ENCODE measurements at places on chromosomes 11 and 22. TPM values are rescaled to one million over a fixed set of nuclear protein-coding genes. Genes with fewer than 3 reads are reported as not detected.

Gene CNIH2
- polyA plus RNA-seq = 2.8 TPM

Gene PRG3
- 1.0 TPM for polyA plus RNA-seq

Gene ARHGAP42
- 44.4 TPM for polyA plus RNA-seq

Gene TOMM22
- 86.6 TPM for polyA plus RNA-seq

Gene RTN4RL2
- polyA plus RNA-seq = 0.87 TPM

Gene EHBP1L1
- polyA plus RNA-seq = 28.5 TPM

Gene APBB1
- polyA plus RNA-seq = 47.1 TPM

Gene F2
- polyA plus RNA-seq = not detected

- no peaks in the 10 kb centered on the region for H3K27me3 ChIP-seq
- H3K4me1 ChIP-seq = no peaks in the 10 kb centered on the region
- H3K36me3 ChIP-seq = no peaks in the 10 kb centered on the region
- DNase-seq = no peak
Measured at GRCh38 chr11:41498726-41499125, 39.3 kb upstream of the LRRC4C start.

- peak overlapping the region; percentile 61 for H3K4me3 ChIP-seq
- H3K27me3 ChIP-seq = peaks cover 9% of the 10 kb centered on the region
Measured at GRCh38 chr22:30636226-30637077, 871 bp downstream of the SLC35E4 start.

DNA sequence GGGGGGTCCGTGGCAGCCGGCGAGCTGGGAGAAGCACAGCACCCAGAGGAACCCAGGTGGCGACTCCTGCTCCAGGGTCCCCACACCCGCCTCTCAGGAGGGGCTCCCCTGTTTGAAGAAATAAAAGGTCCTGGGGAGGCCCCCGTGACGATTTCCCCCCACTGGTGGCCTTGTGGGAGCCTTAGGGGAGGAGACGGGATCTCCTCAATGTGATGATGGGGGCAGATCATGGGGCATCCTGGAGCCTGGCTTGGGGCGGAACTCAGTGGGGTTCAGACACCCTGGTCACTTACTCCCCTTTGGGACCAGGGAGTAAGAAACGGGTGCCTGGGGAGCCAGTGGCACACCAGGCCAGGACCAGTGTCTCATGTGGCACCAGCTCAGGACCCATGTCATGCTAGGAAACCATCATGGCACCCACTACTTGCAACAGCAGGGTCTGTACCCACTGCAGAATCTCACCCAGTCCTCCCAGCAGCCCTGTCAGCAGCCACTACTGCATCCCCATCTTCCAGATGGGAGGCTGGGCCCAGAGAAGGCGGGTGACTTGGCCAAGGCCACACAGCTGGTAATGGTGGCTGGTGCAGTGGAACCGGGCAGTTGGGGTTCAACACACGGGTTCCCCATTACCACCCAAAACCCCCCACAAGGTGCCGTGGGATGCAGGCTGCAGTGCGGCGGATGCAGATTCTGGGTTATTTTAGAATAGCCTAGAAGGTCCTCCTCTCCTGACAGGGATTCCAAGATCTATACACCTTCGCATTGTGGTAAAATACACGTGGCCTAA is 130.7 kb downstream of the CTTN start:
- H3K4me1 ChIP-seq = no peaks in the 10 kb centered on the region
- no peak overlapping the region for H3K4me3 ChIP-seq
- no peak overlapping the region for H3K27ac ChIP-seq

- no peak overlapping the region for H3K4me3 ChIP-seq
- peaks cover 4% of the 10 kb centered on the region for H3K4me1 ChIP-seq
- H3K27ac ChIP-seq = no peak overlapping the region
- H3K27me3 ChIP-seq = no peaks in the 10 kb centered on the region
- peaks cover 6% of the 10 kb centered on the region for H3K36me3 ChIP-seq
Measured at GRCh38 chr22:42174062-42174461, 43.5 kb upstream of the CYP2D6 start.

DNA sequence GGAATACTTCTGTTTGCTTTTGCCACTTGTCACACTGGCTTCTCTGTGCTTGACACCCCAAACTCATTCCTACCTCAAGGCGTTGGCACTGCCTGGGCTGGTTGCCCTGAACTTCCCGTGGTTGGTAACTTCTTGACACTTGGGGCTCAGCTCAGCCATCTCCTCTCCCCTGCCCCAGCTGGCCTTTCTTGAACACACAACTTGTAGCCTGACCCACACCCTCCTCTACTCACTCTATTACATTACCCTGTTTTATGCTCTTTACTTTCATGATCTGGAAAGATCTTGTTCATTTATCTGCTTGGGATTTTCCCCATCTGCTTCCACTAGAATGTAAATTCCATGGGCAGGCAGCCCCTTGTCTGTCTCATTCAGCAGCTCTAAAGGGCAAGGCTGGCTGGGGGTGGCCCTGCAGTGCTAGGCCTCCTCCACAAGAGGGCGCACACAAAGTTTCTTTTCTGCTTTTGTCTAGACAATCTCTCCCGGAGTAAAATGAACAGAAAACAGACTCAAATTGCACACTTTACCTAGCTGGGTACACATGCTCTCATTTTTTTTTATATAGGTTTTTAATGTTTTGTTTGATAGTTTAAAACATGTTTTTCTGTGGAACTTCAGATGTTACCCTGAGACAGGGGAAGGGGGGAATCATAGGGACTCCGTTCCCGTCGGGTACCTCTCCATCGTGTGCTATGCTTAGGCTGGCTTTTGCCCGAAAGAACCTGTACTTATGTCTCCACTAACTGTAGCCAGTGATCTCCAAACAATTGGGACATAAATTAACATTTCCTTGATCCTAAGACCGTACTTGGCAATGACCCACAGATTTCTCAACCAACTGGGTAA is 16.4 kb upstream of the MRGPRX2 start:
- H3K36me3 ChIP-seq = no peaks in the 10 kb centered on the region
- H3K27me3 ChIP-seq = no peaks in the 10 kb centered on the region
- H3K27ac ChIP-seq = no peak overlapping the region
- no peaks in the 10 kb centered on the region for H3K4me1 ChIP-seq

- no peaks in the 10 kb centered on the region for H3K4me1 ChIP-seq
- no peak for DNase-seq
- H3K27me3 ChIP-seq = peaks cover 20% of the 10 kb centered on the region
- peak overlapping the region; percentile 53 for H3K27ac ChIP-seq
Measured at GRCh38 chr11:67406969-67407687, 3.2 kb downstream of the TBC1D10C start.

- peaks cover 54% of the 10 kb centered on the region for H3K36me3 ChIP-seq
- peak; percentile 48 for DNase-seq
- H3K27ac ChIP-seq = no peak overlapping the region
- no peak overlapping the region for H3K4me3 ChIP-seq
Measured at GRCh38 chr11:67998150-67999045, 5.5 kb downstream of the UNC93B1 start.

GRCh38 chr11:126011265-126011664 is 51.4 kb downstream of the CDON start:
- no peaks in the 10 kb centered on the region for H3K36me3 ChIP-seq
- H3K27me3 ChIP-seq = no peaks in the 10 kb centered on the region
- DNase-seq = no peak
- H3K27ac ChIP-seq = no peak overlapping the region

DNA sequence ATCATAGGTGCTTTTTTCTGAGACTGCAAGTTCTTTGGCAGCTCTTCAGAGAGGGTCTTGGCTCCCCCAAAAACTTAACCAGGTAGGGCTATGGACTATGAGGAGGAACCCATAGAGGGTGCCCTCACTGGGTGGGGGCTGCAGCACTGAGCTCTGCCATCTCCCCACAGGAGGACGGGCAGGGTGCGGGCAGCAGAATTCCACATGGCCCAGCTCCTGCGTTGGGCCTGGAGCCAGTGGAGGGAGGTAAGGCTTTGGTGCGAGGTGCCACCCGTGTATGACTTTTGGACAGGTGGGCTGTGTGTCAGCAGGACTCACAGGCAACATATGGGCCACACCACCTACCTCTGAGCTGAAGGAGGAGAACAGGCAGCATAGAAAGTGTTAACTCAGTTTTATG is 58.4 kb downstream of the PISD start:
- no peak overlapping the region for H3K4me3 ChIP-seq
- H3K36me3 ChIP-seq = peaks cover 36% of the 10 kb centered on the region
- no peak for DNase-seq
- no peaks in the 10 kb centered on the region for H3K27me3 ChIP-seq
- no peak overlapping the region for H3K27ac ChIP-seq

- no peak for DNase-seq
- H3K27me3 ChIP-seq = no peaks in the 10 kb centered on the region
- peaks cover 69% of the 10 kb centered on the region for H3K4me1 ChIP-seq
- H3K27ac ChIP-seq = peak overlapping the region; percentile 96
- H3K4me3 ChIP-seq = peak overlapping the region; percentile 51
- H3K36me3 ChIP-seq = no peaks in the 10 kb centered on the region
Measured at GRCh38 chr11:62708793-62709192, 1.3 kb downstream of the GNG3 start.

GRCh38 chr11:48055292-48056132 is 75.2 kb downstream of the PTPRJ start:
- H3K36me3 ChIP-seq = no peaks in the 10 kb centered on the region
- no peaks in the 10 kb centered on the region for H3K27me3 ChIP-seq
- DNase-seq = peak; percentile 64
- no peak overlapping the region for H3K4me3 ChIP-seq

GRCh38 chr11:11946878-11947277 is 61.5 kb downstream of the DKK3 start:
- no peak overlapping the region for H3K4me3 ChIP-seq
- H3K36me3 ChIP-seq = no peaks in the 10 kb centered on the region
- no peak for DNase-seq
- no peaks in the 10 kb centered on the region for H3K27me3 ChIP-seq
- H3K4me1 ChIP-seq = no peaks in the 10 kb centered on the region

DNA sequence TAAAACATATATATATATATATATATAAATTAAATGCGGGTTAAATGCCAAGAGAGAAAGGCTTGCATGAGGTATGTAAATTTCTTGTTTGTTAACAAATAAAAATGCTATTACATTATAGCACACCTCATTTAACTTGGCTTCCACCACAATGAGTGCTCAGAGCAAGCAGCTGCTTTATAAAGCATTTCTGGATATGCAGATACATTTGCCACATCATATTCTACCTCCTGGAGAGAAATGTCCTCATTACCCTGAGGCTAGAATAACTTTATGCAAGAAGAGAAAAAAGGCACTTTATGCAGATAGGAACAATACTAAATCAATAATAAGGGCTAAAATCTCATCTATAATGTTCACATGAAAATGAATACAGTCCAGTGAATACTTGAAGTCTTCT is 181.7 kb upstream of the CCDC90B start:
- H3K36me3 ChIP-seq = no peaks in the 10 kb centered on the region
- no peak overlapping the region for H3K27ac ChIP-seq
- DNase-seq = no peak
- H3K4me1 ChIP-seq = no peaks in the 10 kb centered on the region
- H3K4me3 ChIP-seq = no peak overlapping the region
- H3K27me3 ChIP-seq = no peaks in the 10 kb centered on the region

DNA sequence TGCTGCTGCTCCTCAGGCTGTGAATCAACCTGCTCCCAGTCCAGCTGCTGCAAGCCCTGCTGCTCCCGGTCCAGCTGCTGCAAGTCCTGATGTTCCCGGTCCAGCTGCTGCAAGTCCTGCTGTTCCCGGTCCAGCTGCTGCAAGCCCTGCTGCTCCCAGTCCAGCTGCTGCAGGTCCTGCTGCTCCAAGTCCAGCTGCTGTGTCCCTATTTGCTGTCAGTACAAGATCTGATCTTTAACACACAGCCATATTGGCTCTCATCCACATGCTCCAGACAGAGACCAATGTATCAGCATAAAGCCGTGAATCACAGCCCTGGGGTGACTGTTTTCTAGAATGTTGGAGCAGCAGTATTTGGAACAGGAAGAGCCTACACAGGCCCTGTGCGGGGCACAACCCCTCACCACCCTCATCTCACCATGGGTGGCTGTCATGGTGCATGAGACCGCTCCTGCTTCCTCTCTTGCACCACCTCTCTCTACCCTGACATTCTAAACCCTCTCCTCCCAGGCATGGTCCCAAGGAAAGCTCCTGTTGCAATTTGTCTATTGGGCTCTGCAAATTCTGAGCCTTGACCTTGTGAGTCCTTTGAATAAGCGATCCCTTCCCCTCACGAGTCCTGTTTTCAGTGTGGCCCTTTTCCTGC is 3.5 kb downstream of the KRTAP5-10 start:
- H3K4me1 ChIP-seq = no peaks in the 10 kb centered on the region
- H3K4me3 ChIP-seq = no peak overlapping the region
- DNase-seq = no peak

DNA sequence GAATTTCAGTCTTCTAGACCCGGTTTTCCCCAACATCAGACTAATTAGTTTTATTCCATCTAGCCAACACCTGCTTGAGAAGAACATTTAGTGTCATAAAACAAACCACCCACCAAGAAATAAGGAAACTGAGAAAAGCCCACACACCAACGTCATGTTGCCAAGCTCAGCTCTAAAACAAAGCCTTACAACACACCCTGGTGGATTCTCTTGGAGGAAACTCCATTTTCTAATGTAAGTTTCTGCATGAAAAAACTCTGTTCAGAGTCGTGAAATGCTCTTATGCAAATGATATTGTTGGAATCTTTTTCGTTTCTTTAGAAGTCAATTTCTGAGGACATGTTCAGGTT is 105.0 kb upstream of the RAG2 start:
- no peaks in the 10 kb centered on the region for H3K4me1 ChIP-seq
- no peaks in the 10 kb centered on the region for H3K27me3 ChIP-seq
- no peak overlapping the region for H3K27ac ChIP-seq
- no peak overlapping the region for H3K4me3 ChIP-seq
- DNase-seq = no peak
- no peaks in the 10 kb centered on the region for H3K36me3 ChIP-seq

DNA sequence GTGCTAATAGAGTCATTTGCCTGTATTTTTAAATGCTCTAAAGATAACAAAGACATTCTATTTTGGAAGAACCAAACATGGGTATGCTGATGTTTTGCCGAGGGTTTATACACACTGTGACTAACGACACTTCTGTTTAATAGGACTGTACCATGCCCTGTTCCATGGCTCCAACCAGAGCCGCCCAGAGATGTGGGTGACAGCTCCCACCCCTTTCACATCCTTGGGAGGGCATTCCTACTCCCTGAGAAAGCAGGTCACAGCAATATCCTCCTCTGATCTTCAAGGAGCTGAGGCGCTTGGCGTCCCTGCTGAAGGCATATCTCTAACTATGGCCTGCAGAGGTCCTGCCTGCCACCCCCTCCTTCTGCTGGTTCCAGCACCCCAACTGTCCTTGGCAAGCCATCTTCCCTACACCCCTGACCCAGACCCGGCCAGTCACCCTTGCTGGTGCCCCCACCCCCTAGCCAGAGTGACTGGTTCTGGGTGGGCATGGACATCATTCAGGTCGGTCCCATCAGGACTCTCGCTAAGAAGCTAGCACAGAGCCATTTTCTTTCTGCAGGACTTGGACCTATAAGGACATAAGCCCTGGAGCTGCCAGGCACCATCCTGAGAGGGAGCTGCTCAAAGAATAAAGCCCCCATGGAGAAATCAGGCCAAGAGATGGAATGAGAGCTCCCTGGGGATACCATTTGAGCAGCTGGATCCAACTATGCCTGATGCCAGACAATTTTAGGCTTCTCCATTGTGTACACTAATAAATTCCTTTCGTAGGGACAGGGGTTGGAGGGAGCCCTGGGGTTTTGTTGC is 381.3 kb downstream of the CTTN start:
- no peak overlapping the region for H3K4me3 ChIP-seq
- H3K4me1 ChIP-seq = no peaks in the 10 kb centered on the region
- no peaks in the 10 kb centered on the region for H3K36me3 ChIP-seq
- no peak for DNase-seq
- H3K27ac ChIP-seq = no peak overlapping the region

GRCh38 chr11:13343931-13344717 is 66.5 kb downstream of the BMAL1 start:
- peaks cover 22% of the 10 kb centered on the region for H3K4me1 ChIP-seq
- H3K27me3 ChIP-seq = no peaks in the 10 kb centered on the region
- DNase-seq = peak; percentile 52
- no peak overlapping the region for H3K27ac ChIP-seq
- H3K4me3 ChIP-seq = no peak overlapping the region
- H3K36me3 ChIP-seq = peaks cover 6% of the 10 kb centered on the region

- peaks cover 100% of the 10 kb centered on the region for H3K27me3 ChIP-seq
- H3K4me1 ChIP-seq = peaks cover 28% of the 10 kb centered on the region
- H3K27ac ChIP-seq = no peak overlapping the region
Measured at GRCh38 chr11:44312876-44313275, 2.9 kb upstream of the ALX4 start.

All from left lung (tissue), 14 donors.